ENCODE measurements at places on chromosomes 1 and 21.

DNA sequence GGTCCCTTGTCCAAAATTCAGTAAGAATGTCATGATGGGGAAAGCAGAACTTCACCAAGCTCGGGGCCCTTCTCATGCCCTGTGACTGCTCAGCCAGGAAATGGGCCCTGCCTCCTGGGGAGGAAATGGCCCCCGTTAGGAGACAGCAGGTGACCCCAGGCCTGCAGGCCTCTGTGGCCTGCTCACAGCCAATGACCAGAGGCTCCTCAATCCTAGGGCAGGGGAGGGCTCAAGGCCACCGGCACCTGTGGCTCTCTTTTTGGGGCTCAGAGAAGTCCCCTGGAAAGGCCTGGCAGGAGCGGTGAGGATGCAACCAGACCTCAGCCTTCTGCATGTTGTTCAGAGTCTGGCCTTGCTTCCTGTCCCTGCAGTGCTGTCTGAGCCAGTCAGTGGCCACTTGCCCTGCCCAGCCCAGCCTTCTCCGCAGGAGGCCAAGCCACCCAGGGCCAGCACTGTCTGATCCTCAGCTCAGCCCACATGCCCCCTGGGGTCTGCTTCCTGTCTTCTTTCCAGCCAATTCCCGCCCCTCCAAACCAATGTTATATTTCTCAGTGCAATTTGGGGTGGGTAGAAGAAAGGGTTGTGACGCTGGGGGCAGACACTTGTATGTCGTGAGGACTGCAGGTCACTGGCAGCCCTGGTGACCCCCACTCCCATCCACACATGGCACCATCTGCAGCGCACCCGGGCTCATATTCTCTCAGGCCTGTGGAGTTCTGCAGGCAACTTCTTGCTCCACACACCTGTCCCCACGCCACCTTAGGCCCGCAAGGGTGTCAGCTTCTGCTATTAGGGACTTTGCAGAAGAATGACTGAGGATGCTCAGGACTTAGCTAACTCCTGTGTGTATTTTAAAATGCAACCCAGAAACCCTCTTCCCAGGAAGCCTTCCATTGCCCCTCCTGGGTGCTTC, 83.6 kb downstream of the ITPKB start:
- peak; percentile 27 for DNase-seq

DNA sequence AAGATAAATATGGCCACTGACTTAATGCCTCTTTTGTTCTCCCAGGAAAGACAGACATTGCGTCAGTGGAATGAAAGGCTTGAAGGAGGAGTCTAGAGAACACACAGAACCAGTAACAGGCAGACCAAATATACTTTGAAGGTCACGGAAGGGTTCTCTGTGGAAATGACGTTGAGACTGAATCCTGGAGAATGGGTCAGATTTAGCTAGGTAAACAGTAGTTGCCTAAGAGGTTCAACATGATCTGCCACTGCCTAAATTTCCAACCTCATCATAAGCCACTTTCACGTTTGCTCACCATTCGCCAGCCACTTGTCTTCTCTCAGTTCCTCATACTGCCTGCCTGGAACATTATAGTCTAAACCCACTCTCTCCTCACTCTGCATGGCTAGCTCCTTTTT, 20.5 kb downstream of the PLA2G4A start:
- DNase-seq: no peak

DNA sequence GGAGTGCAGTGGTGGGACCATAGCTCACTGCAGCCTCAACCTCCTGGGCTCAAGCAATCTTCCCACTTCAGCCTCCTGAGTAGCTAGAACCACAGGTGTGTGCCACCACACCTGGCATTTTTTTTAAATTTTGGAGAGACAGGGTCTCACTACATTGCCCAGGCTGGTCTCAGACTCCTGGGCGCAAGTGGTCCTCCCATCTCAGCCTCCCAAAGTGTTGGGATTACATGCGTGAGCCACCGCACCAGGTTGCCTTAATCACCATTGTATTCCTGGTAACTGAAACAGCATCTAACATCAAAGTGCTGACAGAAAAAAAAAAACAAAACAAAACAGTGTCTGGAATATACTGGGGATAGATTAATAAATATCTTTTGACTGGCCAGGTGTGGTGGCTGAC, 18.2 kb downstream of the RPL5 start:
- DNase-seq: no peak

- DNase-seq: no peak
Measured at GRCh38 chr21:42532466-42533181, 19.0 kb downstream of the SLC37A1 start.

DNA sequence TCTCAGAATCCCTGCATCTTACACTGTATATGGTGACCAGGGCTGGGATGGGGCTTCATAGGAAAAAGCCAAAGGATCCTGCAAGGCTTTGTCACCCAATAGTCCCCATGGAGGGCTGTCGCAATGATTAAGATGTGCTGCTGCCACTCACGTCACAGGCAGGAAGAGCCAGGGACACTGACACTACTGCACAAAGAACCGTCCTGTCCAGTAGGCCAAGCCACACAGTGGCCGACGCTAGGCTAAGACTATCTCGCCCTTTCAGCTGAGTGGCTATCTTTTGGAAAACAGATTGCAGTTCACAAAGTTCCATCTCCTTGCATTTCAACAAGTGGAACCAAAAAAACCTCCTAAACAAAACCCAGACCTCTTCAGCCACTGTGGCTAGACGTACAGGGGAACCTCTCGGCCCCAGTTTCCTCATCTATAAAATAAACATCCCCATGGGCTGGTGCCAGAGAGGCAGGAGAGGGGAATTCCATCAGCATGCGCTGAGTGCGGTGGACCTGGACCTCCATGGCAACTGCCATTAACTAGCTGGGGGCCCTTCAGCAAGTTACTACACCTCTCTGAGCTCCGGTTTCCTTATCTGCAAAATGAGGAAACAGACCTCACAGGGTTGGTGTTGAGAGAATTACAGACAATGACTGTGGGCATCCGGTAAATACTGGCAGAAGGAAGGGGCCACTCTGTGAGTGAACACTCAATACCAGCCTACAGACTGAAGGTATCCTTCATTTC, 8.7 kb downstream of the CAPZB start:
- DNase-seq: no peak

GRCh38 chr1:239288820-239289554, 97.4 kb upstream of the CHRM3 start:
- peak; percentile 56 for DNase-seq

DNA sequence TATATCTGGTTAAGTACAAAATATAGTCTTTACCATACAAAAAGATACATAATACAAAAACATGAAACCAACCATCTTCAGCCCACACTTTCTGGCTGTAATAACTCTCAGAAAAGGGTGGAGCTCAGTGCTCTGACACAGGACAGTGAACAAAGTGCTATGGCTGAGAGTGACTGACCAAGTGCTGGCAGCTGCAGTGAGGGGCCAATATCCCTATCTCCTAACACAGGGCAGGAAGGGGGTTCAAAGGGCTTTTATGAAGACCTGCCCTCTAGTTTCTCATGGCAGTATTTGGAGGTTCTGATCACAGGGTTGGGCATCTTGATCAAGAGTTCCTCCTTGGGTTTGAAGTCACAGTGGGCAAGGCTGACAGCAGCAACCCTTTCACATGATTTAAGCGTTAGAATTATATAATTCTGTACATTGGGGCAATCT, 3.9 kb downstream of the TXNIP start:
- no peak for DNase-seq

GRCh38 chr1:204331275-204331674, 28.5 kb downstream of the PLEKHA6 start:
- DNase-seq: no peak

GRCh38 chr21:15300131-15300530, 235.3 kb upstream of the NRIP1 start:
- no peak for DNase-seq

DNA sequence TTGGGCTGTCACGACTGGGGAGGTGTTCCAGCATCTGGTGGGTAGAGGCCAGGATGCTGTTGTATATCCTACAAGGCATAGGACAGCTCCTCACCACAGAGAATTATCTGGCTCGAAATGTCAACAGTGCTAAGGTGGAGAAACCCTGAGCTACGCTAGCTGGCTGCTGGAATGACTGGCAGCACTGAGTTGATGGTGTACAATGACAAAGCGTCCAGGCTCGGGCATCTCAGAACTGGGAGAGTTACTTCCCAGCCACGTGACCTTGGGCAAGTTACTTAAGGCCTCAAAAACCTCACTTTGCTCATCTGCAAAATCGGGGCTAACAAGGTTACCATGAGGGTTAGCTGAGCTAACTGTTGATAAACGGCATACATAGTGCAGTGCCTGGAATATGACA, 35.4 kb downstream of the GPR161 start:
- no peak for DNase-seq

- peak; percentile 33 for DNase-seq
Measured at GRCh38 chr1:28737307-28738132, 780 bp downstream of the YTHDF2 start.

DNA sequence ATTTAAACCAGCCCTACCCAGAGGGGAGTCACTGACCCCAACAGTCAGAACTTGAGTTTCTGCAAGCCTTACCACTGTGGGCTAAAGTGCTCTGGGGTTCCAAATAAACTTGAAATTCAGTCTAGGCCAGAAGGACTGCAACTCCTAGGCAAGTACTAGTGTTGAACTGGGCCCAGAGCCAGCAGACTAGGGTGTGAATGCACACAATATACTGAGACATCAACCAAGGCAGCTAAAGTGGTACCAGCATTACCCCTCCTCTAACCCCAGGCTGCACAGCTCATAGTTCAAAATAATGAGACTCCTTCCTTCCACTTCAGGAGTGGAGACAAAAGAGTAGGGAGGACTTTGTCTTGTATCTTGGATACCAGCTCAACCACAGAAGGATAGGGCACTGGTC, 18.9 kb upstream of the IL20 start:
- DNase-seq: no peak

All from fibroblast of upper back skin (primary cell).